Urinary bladder (tissue), 4 donors: ENCODE measurements at places on chromosomes 6 and 20. TPM values are rescaled to one million over a fixed set of nuclear protein-coding genes. Genes with fewer than 3 reads are reported as not detected.

B3GALT4 gene
- total RNA-seq, result 8.0 TPM

ADGRB3 gene
- total RNA-seq, result 29.4 TPM

DNA sequence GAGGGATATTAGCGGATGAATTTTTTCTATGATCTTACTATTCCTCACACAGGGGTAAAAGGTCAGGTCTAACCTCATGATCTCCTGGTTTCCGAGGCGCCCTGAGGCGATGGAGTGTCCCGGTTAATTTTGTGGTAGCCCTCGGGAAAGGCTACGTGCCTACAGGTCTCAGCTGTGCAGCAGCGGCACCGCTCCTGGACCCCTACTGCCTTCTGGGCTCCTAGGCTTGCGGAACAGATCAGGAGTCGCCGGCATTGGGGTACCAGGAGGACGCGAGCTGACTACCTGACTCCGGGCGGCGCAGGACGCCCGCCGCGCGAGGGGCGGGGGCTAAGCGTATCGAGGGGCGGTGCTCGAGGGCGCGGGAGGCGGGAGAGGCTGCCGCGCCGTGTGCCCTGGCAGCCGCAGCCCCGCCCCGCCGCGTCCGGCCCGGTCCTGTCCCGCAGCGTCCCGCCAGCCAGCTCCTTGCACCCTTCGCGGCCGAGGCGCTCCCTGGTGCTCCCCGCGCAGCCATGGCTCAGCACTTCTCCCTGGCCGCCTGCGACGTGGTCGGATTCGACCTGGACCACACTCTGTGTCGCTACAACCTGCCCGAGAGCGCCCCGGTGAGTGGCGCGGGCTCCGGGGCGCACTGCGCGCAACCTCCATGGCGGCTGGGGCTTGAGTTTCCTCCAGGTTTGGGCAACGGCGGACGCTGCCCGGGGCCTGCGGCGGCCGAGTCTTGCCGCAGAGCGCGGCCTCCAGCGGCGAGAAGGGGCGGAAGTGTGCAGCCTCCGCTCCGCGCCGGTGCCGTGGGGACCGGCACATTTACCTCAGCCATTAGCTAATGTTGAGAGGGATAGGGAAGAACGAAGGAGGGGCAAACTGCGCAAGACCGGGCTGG lies at the start of gene NT5DC1:
TSS of gene NT5DC1 (plus strand) at position 435 of the 883 bp plus-strand sequence. CDS start at position 513, 78 bp downstream.
- DNase-seq, result peak; percentile 37

TAGAP gene
- 2.5 TPM for total RNA-seq

THBS2 gene
- total RNA-seq, result 140 TPM

GRCh38 chr20:9334866-9335265 lies 179.5 kb upstream of the LAMP5 start:
- DNase-seq, result no peak

GRCh38 chr6:151081656-151082055 lies 158.1 kb upstream of the AKAP12 start:
- no peak for DNase-seq

DNA sequence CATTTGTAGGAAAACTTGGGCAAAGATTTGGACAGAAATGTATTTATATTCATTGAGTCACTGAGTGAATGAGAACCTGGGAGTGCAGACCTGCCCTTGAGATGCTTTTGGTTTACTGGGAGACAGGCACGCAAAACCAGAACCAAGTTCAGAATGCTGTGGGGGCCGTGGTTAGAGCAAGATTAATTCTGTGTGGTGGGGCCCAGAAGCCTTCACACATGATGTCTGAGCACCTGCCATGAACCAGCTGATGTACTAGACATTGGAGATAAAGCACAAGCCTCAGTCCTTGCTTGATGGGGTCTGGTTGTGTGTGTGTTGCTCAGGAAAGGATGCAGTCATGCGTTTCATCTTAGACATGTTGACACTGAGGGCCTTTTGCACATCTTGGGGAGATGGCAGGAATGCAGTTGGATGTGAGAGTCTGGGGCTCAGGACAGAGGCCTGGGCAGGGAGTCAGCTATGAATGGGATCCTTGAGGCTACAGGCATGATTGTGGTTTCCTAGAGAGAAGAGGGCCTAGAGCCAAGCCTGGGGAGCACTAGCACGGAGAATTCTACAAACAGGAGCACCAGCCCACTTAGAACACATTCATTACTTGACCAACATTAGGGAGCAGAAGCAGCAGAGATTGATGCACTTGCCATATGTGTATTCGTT lies 114.3 kb upstream of the TMEM181 start:
- no peak for DNase-seq

DNA sequence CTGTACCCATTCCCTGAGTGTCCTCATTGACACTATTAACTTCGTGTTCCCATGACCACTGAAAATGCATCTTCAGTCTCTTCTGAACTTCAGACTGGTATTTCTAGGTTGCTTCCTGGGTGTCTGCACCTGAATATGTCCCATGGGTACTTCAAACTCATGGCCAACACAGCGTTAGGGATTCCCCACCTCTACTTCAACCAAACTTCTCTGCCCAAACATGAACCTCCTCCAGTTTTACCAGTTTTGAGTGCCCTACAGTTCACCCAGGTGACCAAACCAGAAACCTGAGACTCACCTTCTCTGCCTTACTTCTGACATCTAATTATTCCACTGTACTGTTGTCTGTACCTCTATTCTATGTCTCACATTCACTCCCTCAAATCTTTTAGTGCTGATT lies 99.5 kb upstream of the SUPT3H start:
- DNase-seq, result no peak

TREM2 gene
- total RNA-seq, result 0.95 TPM

COL10A1 gene
- total RNA-seq, result 0.79 TPM

DNA sequence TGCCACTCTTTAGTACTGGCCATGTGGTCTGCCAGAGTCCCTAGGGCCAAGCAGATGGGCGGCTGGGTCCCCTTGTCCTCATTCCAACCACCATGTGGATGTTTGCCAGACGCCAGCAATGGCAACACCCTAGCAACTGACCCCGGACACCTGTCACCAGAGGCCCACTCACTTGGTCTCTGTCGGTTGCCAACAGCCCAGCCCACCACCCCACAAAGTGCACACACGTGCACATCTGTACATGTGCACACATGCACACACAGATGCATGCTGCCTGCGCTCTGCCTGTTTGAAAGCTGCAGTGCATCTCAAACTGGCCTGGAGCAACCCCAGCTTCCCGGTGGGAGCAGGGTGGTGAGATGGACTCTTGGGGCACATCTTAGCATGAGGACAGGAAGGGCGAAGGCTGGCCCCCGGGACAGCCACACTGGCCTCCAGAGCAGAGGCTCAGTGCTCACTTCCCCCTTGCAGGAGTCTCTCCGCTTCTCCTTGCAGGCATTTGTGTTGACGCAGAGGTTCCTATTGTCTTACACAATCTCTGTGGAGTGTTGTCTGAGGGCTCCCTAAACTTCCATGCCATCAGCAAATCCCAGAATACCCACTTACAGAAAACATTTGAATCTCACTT lies 54.0 kb downstream of the PSMG4 start:
- DNase-seq, result no peak

DNA sequence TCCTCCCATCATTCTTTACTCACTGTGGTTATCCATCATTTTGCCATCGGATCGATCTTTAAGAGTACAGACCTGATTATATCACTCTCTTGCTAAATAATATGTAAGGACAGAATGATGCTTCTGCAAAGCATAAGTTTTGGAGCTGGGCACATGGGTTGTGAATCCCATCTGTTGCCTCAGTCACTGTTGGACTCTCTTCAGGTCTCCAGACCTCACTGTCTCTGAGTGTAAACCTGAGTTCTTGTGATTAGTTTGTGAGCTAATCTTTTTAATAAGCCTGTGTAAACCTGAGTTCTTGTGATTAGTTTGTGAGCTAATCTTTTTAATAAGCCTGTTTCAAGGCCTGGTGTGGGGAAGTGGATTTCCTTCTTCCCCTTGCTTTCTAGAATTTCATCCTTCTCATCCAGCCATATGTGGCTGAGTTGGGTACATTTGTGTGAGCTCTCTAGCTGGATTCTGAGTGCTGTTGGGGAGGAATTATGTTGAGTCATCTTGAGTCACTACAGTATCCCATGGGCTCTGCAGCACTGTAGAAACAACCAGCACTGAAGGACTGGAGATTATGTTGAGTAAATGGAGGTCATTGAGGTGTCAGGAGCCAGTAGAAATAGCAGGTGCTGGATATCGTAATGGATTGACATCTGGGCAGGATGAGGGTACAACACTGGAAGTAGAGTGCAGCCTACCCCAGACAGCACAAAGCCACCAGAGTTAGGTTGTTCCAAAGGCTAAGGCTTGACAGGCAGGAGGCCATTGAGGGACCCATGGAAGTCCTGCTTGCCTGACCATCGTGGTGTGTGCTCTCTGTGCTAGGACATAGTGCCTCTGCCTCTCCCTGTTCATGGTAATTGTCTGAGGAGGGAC lies 52.4 kb downstream of the SCAND1 start:
- no peak for DNase-seq

- DNase-seq, result no peak
These were observed 46.6 kb downstream of the CDH4 start for GRCh38 chr20:61298661-61299060.

DNA sequence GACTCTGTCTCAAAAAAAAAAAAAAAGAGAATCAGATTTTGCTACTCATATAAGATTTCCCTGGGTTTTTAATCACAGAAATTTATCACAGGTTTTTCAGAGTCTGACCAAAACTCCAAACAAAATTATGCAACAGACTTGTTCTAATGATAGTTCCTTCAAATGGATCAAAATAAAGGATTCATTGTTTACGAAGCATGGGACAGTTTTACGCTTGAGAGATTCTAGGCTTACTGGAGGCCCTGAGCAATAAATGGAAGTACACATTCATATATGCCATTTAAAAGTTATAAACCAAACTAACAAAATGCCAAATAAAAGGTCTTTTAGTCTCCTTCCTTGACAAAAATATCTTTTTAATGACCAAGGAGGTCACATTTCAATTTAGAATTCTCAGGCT lies 245.1 kb upstream of the KCNQ5 start:
- DNase-seq, result no peak

GRCh38 chr20:46199198-46199597 lies 81.1 kb downstream of the CD40 start:
- no peak for DNase-seq

DNA sequence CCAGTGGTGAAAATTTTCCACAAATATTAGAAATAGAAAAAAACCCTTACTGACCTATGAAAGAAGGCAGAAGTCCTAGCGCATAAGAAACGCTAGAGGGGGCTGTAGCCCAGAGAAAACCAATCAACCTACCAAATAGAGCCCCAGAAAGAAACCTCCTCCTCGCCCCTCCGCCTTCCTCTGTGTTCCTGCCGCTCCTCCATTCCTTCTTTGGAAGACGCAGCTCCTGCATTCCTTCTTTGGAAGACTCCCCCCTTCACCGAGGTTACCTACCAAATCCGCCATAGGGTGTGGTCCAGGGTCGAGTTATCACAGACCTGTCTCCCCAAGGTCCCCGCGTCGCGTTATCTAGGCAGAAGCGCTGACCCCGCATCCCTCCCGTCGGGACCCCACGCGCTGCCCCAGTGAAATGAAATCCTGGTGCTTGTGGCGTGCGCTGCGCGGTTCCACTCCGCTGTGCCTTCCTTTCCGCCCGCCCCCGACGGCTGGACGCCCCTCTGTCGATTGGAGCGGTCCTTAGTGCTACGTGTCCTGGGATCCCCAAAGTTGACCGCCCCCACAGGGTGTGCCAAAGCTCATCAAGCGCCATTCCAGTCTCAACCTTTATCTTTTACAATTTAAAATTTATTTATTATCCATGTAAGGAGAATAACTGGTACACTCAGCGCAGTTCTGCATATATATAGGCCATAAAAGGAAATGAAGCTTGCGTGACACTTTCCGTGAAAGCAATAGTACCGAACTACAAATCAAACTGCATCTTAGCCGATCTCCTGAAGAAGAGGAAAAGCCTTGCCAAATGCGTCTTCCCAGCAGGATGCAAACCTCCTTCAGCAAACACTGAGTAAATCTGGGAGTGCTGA lies 13.0 kb downstream of the RPP21 start:
- peak; percentile 17 for DNase-seq

DNA sequence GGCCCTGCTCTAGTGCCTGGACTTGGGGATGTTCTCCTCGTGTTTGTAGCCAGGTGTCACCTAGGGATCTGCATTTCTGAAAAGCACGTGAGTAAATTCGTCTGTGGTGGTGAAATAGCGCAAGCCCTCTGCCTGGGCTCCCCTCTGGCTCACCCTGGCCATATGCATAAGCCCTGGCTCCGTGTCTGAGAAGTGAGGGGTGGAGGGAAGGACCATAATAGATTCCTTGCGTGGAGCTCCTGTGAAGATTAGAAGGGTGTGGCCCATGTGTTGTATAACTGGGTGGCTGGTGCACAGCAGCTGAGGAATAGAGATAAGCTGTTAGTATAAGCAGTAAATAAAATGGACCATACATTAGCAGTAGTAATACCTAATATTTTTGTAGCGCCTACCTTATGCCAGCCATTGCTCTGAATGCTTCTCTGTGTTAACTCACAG lies 4.8 kb downstream of the BCAS1 start:
- DNase-seq, result no peak

DNA sequence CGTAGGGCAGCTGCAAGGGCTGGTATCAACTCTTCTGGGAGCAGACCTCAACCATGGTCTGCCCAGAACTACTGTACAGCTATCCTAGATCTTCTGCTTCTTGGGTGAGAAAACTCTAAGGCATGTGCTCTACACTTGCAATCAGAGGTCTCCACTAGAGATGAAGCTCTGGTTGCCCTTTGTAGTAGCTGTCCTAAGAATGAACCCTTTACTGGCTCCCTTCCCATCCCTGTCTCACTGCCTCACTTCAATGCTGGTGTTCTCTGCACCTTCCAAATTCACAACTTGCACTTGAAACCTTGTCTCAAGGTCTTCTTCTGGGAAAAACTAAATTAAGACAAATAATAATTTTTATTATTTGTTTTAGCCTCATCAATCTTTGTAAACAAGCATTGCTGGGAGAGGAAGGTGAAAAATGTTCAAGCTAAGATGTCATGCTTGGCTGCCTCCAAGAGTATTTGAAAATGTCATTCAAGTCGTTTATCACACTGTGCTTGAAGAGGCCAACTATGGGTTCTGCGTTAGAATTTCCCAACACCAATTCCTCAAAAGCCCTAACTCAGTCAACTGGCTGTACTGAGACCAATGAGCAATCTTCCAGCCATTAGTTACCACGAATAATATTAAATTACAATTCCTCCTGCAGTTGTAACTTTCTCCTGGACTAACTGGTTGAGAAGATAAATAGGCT lies 255.7 kb upstream of the PRND start:
- DNase-seq, result no peak

DNA sequence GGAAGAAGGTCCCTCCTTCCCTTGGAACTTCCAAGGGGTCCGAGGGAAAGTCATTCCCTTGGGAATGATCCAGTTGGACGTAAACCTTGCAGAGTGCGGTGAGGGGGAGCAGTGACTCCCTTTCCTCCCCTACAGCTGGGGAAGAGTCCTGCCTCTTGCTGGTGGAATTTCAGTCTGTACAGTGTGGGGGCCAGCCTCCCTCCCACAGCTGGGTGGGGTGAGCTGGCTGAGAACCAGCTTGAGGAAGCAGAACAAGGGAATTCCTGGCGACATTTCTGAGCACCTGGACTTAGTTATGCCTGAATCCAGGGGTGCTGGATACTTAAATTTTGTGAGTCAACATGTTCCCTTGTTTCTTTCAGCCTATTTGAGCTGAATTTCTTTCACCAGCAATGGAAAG lies 152.0 kb downstream of the ANKRD60 start:
- no peak for DNase-seq

- no peak for DNase-seq
These were observed 35.0 kb downstream of the SHPRH start for GRCh38 chr6:145929037-145929633.
